ENCODE measurements at places on chromosomes 3 and 15.

DNA sequence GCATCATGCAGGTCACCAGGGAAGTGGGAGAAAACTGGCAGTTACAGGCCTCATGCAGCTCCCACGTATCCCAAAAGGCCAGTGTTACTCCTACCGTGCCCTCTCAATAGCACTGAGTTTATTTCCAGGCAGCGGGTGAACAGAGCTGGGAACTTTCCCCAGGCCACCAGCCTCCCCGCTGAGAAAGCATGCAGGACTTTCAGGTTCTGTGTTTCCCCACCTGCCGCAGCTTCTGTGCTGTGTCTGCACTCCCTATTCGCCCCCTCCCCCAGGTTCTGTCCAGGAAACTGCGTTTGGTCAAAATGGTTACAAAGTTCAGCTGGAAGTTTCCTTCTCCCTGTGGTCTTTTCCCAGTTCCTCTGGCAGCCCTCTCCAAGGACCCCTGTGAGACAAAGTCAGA, 21.4 kb downstream of the NEK11 start:
- no peak for DNase-seq

GRCh38 chr3:183195266-183195665, 32.7 kb upstream of the LAMP3 start:
- DNase-seq, result no peak

DNA sequence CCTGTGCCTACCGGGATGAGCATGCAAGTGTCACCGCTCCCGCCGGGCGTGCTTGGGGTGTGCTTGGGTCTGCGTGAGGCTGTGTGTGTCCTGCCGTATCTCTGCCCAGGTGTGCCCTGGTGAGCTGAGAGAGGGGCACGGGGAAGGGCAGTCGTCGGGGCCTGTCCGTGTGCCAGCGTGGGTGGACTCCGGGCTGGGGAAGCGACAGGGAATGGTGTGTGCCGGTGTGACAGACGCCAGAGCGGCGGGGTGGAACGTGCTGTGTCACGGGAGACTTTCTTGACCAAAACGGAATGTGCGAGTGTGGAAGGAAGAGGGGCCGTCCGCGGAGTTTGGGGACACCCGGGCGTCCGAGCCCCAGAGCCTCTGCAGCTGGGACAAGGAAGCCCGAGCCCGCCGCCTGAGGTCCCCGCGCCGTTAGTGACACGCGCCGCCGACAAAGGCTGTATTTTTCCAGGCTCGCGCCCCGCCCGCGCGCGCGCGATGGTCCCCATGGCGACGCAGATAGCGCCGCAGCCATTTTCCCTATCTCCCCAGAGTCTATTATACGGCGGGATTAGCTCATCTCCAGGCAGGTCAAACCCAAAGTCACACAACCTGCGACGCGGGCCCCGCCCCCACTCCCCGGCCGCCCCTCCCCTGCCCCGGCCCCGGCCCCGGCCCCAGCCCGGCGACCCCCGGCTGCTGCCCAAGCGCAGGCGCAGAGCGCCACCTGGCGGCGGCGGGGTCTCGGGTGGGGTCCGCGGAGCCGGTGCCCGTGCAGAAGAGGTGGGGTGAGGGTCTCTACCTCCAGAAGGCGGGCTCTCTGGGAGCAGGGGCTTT, 4.5 kb upstream of the GATA2 start:
- peak; percentile 29 for DNase-seq

- DNase-seq, result no peak
Observed at GRCh38 chr15:62740141-62741004, 302.2 kb upstream of the TPM1 start.

GRCh38 chr15:61106044-61106834, 122.9 kb downstream of the RORA start:
- no peak for DNase-seq

GRCh38 chr3:66856533-66856932, 141.6 kb upstream of the KBTBD8 start:
- DNase-seq, result no peak

DNA sequence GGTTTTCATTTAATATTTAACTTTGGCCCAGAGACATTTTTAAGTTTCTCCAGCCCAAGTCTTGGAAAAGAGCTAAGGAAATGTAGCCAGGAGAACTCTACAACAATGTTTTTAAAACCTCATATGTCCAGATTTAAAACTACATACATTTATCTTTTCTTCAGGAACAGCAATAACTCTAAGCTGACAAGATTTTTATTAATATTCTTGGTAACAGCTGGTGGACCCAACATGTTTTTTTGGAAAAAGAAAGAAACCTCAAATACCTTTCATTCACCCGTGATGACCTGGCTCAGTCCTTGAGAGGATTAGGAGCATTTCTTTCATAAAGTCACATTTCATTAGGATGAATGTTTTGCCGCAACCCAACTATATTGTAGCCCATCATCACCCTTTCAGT, 50.4 kb upstream of the CMSS1 start:
- DNase-seq, result no peak

DNA sequence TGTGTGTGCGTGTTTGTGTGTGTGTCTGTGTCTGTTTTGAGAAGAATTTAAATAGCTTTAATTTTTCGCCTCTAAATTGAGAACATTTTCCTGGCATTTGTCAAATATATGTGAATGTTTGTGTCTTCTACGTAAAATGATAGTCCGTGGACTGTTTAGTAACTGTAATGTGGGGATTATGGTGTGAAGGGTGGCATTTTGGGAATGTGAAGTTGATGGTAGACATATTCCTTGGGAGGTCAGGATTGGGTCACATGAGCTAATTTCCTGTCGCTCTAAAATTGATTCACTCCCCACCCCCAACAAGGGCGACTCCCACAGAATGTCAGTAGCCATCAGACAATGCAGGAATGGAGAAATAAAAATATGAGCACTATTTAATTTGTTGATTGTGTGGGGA, 107.3 kb downstream of the ITPR1 start:
- DNase-seq, result no peak

DNA sequence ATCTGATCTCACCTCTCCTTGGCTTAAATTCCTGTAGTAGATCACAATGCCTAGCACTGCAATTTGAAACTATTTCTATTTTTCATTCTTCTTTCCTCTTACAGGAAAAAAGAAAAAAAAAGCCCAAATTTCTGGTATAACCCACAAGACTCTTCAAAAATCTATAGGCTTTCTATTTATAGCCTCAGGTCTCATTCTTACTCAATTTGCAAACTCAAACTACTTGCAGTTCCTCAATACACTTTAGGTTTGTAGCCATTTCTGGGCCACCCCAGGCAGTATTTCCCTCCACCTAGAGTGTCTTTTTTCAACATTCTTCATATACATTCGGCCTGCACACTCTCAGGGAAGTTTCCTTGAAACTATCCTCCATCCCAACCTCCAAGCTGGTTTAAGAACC, 169.0 kb downstream of the TBC1D5 start:
- no peak for DNase-seq

DNA sequence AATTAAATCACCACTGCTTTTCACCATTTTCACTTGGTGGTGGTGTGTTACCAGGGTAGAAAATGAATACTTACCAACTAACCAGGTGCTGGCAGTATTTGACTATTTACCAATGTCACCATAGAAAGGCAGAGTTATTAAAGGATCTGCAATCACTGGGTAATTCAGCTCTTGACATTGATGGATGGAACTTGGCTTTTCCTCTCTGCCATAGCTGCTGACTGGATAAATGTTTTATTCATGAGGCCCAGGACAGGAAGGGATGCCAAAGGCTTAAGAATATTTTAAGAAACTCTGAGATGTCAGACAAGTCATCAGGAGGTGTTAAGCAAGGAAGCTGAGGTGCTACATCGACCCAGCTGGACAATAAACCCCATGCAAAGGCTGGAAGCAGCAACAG, 495.5 kb upstream of the CFAP20DC start:
- no peak for DNase-seq

- DNase-seq, result peak; percentile 19
Observed at GRCh38 chr15:81296673-81297072, 27.3 kb downstream of the STARD5 start.

DNA sequence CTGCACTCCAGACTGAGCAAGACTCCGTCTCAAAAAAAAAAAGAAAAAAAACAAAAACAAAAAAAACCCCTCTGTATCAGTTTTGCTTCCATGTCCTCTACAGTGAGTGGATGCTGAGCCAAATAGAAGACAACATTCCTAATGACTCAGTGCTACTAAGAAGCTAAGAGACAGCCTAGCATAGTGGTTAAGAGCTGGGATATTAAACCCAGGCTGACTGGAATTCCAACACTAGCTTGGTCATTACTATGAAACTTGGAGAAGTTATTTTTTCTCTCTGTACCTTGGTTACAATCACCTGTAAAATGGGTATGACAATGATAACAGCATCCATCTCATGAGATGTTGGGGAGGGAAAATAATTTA, 60.9 kb upstream of the PYGO1 start:
- no peak for DNase-seq

DNA sequence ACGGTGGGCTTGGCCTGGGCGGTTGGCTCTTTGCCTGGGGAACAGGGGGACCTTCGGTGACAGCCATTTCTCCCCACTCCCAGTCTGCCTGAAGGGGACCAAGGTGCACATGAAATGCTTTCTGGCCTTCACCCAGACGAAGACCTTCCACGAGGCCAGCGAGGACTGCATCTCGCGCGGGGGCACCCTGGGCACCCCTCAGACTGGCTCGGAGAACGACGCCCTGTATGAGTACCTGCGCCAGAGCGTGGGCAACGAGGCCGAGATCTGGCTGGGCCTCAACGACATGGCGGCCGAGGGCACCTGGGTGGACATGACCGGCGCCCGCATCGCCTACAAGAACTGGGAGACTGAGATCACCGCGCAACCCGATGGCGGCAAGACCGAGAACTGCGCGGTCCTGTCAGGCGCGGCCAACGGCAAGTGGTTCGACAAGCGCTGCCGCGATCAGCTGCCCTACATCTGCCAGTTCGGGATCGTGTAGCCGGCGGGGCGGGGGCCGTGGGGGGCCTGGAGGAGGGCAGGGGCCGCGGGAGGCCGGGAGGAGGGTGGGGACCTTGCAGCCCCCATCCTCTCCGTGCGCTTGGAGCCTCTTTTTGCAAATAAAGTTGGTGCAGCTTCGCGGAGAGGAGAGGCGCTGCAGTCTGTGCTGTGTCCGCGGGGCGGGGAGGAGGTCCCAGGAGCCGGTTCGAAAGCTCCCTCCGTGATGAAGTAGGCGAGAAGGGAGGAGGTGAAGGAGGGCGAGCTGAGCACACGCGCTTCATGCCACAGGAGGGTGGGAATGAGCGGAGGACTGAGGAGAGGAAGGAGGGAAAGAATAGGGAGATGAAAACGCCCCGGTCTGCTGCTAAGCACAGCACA, 9.6 kb downstream of the CLEC3B start:
- no peak for DNase-seq

GRCh38 chr3:15055019-15055557, 10.0 kb downstream of the MRPS25 start:
- DNase-seq, result no peak

DNA sequence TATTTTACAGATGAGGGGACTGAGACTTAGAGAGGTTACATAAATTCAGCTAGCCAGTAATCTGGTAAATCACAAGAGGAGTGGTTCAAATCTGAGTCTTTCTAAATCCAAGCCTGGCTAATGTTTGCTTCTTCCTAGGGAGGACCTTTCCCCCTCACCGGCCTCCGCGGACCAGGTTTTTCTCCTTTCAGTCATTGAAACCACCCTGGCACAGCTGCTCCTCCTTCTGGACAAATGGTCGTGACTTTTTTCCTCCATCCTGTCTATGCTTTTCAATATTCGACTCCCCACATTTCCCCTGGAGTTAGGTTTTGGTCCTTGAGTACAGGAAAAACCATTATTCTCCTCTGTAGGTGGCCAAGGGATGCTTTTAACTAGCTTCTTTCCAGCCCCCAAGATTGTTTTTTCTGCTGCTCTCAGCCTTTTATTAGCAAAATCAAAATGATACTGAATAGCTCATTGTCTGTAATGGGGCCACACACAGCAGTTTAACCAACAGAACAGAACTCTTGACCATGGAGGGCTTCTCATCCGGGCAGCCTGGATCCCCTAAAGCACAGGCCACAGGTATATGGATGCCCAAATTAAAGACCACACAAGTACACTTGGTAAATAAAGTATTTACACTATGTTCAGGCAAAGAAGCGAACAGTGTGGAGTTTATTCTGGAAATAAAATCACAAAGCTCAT, 85.9 kb upstream of the KLHL25 start:
- no peak for DNase-seq

- DNase-seq, result no peak
Observed at GRCh38 chr15:54208786-54209185, 230.5 kb downstream of the UNC13C start.

DNA sequence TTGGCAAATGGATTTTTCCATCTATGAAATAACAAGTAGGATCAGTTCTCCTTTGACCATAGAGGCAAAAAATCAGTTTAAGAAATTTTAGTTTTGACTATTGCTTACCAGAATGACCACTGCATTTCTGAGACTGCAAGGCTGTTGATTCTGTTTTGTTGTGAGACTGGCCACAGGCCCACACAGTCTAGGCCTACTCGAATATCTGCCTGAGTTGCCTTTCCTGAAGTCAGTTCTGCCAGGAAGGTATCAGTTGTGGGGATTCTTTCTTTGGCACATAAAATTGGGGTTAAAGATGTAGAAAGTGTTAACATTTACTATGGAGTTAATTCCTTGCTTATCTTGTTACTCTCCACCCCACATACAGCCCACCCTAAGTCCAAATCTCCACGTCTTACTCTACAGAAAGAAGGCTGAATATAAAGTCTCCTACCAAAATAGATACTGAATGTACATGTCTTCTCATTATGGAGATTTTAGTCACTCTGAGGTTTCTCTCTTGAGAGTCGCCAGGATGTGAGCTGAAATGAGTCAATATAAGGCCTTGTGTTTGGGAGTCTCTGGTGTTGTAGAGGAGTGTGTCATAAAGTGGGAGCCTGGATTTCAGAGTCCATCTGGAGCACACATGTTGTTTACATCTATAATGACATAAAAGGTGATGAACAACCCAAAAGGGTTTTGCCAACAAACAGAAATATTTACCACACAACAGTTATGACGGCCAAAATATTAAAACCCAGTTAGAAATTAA, 45.0 kb upstream of the WWTR1 start:
- no peak for DNase-seq

GRCh38 chr3:123272547-123272946, 70.8 kb downstream of the SEC22A start:
- no peak for DNase-seq

- DNase-seq, result no peak
Observed at GRCh38 chr15:93294896-93295295, 205.9 kb upstream of the RGMA start.

Data from NCI-H510A treated with DMSO at 0.1 percent for 48 hours (cell line).